Mesothelial cell of epicardium (in vitro differentiated cells): ENCODE measurements at places on chromosomes 12 and 14.

GRCh38 chr14:88005978-88006851 is 1.3 kb downstream of the GPR65 start:
- DNase-seq = no peak

DNA sequence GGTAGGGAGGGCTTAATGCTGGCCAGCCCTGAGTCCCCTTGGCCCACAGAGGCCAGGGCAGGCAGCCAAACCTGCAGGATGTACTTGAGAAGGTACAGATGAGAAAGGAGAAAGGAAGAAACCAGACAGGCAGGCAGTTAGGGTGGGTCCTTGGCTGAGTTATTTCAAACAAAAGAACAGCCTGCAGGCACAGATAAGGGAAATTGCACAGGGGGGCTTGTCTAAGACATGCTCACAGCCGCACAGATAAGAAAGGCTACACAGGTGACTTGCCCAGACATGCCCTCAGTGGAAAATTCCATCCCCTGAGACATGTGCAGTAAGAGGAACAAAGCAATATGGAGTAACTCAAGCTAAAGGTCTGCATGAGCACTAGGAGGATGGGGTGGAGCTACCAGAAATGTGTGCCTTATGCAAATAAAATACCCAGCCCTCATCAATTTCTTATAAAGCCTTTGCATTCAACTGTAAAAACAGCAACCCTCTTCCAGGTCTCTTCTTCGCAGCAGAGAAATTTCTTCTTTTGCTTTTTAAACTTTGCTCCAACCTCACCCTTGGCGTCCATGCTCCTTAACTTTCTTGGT is 158.2 kb upstream of the RGS6 start:
- no peak for DNase-seq

DNA sequence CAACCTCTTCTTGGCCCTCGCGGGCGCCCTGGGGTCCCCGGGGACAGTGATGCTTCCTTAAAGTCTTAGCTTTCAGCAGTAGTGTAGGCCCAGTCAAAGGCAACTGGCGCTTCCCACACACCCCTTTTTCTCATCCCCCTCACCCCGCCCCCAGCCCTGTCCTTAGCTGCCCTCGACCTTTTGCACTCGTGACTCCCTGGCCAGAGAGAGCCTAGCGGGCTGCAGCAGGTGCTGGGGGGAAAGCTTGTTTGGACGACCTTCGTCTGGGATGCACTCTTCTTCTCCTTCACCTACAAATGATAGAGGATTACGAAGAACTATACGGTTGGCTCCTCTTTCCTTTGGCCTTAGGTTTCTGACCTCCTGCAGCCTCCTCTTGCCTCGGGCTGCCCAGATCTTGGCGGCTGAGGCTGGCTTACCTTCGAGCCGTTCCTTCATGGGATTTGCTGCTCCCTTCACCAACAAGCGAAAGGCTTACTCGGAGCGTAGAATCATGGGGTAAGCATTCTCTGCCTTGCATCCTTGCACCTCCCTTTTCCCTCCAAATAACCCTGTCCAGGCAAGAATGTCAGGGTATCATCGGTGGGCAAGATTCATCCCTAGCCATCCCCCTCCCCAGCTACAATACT is 815 bp downstream of the COQ10A start:
- DNase-seq = no peak

- DNase-seq = no peak
Observed at GRCh38 chr12:58420503-58420902, 479.1 kb downstream of the ATP23 start.

DNA sequence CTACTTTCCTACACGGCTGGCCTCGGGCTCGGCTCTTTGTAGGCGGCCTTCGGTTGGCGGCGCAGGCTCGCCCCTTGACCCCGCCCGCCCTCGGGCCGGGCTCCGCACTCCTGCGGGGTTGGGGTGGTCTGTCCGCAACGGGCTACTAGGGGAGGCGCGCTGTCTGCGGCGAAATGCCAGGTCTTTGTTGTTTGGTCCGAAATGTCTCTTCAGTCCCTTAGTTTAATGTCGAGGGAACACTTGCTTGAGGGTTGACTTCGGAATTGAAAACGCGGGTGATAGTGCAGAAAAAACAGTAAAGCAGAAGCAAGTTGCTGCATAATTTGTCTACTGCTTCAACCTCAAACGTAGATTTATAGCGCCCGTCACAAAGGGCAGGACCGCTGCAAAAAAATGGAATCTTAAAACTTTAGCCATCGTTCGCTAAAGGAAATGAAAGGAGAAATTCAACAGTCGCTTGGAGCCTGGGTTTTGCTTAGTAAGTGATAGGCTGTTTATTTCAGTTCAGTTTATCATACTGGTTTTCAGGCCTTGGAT is 390 bp downstream of the JKAMP start:
- DNase-seq = no peak

GRCh38 chr12:18919871-18920511 is 182.1 kb downstream of the CAPZA3 start:
- DNase-seq = no peak

- DNase-seq = no peak
Observed at GRCh38 chr14:24535737-24536136, 27.7 kb upstream of the CMA1 start.

DNA sequence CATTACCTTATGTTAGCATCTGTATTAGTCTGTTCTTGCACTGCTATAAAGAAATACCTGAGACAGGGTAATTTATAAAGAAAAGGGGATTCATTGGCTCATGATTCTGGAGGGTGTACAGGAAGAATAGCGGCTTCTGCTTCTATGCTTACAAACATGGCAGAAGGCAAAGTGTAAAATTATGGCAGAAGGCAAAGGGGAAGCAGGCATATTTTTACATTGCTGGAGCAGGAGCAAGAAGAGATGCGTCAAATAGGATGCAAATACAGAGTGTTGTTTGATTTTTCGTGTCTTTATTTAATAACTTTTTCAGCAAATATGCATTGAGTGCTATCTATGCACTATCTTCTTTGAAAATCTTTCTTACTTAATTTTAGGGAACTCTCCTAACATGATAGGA is 210.7 kb upstream of the SSTR1 start:
- no peak for DNase-seq

DNA sequence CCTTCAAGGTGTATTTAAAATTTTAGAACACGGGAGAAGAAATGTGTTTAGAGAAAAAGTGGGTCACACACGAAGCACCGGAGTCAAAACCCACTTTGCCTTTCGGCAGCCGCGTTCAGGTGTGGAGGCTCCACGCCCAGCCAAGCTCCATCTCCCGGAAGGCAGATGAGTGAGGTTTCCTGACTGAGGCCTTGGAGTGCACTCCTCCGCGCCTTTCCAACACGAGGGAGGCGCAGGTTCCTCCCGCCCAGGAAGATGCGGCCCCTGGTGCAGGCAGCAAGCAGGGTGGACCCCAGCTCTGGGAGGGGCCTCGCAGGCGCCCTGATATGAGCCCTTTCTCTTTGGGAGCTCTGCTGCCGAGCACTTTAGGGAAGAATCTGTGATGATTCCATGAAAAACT is 22.5 kb downstream of the MTA1 start:
- no peak for DNase-seq
